ENCODE measurements at places on chromosomes 13 and 19.

DNA sequence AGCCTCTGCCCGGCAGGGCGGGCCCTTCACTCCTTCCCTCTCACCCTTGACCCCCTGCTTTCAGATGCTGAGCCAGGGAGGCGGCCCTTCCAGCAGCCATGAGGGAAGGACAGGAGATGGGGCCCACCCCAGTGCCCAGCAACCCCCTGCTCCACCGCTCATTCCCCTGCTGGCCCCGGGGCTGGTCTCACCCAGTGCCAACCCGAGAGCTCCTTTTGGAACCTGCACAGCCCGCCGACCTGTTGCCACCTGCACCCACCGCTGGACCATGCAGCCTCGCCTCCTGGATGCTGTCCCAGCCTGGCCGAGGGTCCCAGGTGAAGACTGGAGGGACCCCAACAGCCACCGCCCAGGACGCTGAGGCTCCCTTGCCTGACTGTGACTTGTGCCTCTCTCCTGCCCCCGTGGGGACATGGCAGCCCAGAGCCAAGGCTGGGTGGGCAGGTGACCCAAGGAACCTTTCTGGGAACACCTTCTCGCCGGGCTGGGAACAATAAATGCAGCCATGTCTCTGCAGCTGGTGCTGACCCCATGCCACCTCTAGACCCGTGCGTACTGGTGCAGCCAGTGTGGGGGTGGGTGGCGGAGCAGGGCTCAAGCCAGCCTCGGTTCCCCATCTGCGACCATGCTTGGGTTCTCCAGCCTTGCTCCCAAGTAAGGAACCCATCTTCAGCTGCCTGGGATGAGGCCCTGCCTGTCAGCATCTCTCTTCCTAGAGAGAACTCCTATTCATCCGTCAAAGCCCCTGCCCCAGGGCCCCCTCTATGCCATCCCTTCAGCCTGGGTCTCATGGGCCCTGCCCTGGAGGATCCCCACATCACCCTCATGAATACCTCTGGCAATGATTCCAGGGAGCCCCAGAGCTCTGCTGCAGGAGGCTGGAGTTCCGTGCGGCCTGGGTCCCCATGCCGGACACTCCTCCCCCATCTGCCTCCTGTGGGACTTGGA lies 3.7 kb downstream of the FAM174C start:
- H3K4me3 ChIP-seq = no peak overlapping the region
- H3K36me3 ChIP-seq = peaks cover 9% of the 10 kb centered on the region
- no peak overlapping the region for H3K27ac ChIP-seq
- peaks cover 14% of the 10 kb centered on the region for H3K27me3 ChIP-seq
- peaks cover 13% of the 10 kb centered on the region for H3K4me1 ChIP-seq
- DNase-seq = no peak

DNA sequence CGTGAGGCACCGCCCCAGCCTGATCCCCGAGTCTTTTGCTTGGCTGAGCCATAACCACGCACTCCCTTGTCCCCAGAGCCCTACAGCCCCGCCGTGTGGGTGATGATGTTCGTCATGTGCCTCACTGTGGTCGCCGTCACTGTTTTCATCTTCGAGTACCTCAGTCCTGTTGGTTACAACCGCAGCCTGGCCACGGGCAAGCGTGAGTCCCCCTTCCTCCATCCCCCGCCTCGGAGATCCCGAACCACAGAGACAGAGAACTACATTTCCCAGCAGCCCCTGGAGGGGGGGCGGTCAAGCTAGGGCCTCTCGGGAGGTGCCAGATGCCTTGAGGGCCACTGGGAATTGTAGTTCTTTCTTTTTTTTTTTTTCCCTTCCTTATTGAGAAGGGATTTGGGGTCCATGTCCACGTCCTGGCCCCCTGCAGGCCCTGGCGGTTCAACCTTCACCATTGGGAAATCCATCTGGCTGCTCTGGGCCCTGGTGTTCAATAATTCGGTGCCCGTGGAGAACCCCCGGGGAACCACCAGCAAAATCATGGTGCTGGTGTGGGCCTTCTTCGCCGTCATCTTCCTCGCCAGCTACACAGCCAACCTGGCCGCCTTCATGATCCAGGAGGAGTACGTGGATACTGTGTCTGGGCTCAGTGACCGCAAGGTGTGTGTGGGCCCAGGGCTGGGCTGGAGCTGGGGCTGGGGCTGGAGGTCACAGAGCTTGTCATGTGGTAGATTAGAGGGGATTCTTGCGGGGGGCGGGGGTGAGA lies 25.9 kb downstream of the GRIN2D start:
- peaks cover 9% of the 10 kb centered on the region for H3K27me3 ChIP-seq
- DNase-seq = peak; percentile 79
- peak overlapping the region; percentile 48 for H3K4me3 ChIP-seq

GRCh38 chr13:76723551-76724232 lies 162.5 kb downstream of the KCTD12 start:
- DNase-seq = no peak
- no peaks in the 10 kb centered on the region for H3K36me3 ChIP-seq
- H3K4me3 ChIP-seq = no peak overlapping the region

- H3K4me1 ChIP-seq = peaks cover 13% of the 10 kb centered on the region
- peak; percentile 60 for DNase-seq
- no peaks in the 10 kb centered on the region for H3K36me3 ChIP-seq
- no peak overlapping the region for H3K4me3 ChIP-seq
Measured at GRCh38 chr19:44689290-44690130, 9.4 kb upstream of the CEACAM16 start.

GRCh38 chr19:8336072-8336569 lies 6.9 kb downstream of the KANK3 start:
- H3K36me3 ChIP-seq = no peaks in the 10 kb centered on the region
- no peak overlapping the region for H3K4me3 ChIP-seq
- H3K27ac ChIP-seq = no peak overlapping the region
- no peak for DNase-seq
- H3K27me3 ChIP-seq = peaks cover 80% of the 10 kb centered on the region

GRCh38 chr19:34226036-34226435 lies 28.3 kb upstream of the GARRE1 start:
- H3K4me1 ChIP-seq = no peaks in the 10 kb centered on the region
- DNase-seq = no peak
- H3K4me3 ChIP-seq = no peak overlapping the region

DNA sequence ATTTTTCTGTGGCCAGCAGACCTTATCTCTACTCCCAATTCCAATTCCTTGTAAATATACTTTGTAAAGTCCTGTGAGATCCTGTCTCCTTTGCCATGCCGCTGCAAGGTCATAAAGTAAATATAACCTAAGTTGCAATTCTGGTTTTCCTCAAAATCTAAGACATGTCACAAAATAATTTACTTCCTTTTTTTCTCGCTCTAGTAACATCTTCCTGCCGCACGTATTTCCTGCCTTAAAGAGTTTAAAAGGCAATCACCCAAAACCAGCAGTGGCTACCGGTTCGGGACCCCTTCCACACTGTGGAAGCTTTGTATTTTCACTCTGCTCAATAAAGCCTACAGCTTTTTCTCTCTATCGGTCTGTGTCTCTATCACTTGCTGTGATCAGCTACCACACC lies 832.0 kb upstream of the SLITRK5 start:
- no peaks in the 10 kb centered on the region for H3K4me1 ChIP-seq
- no peak overlapping the region for H3K4me3 ChIP-seq
- no peak overlapping the region for H3K27ac ChIP-seq
- H3K36me3 ChIP-seq = no peaks in the 10 kb centered on the region
- no peaks in the 10 kb centered on the region for H3K27me3 ChIP-seq

- no peak for DNase-seq
- no peaks in the 10 kb centered on the region for H3K36me3 ChIP-seq
- H3K4me3 ChIP-seq = no peak within 1 kb of the TSS
- H3K27ac ChIP-seq = no peak within 1 kb of the TSS
- H3K4me1 ChIP-seq = no peaks in the 10 kb centered on the region
- H3K27me3 ChIP-seq = no peaks in the 10 kb centered on the region
Measured at GRCh38 chr19:53537521-53538377, at the start of gene ZNF331. Gene ZNF331 (plus strand): TSS chr19:53538145. CDS start chr19:53569377, 31,232 bp downstream.

DNA sequence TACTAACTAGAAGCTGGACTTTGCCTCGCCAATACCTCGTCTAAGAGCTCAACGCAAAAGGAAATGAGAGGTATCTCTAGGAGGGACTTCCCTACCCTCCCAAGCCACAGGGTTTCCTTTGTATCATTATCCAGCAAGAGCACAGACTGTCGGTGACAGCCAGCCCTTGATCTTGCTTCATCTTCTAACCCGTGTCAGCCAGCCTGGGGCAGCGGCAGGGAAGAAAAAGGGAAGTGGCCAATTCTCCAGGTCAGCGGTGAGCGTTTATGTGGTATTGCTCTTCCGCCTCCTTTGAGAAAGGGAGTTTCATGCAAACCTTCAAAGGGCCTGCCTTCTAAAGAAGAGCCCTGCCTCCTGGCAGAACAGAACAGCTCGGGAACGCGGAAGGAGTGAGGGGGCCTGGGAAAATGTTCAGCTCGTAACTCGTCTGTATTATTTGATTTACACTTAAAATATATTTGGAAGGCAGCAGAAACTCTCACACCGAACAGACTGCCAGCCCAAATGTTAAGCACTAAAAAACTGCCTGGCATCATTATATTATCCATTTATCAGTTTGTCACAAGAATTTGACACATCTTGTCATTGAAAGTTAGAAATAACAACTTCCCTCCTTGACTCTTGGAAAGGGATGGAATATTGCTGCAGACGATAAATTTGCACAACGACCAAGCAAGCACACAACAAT lies 41.8 kb downstream of the EFNB2 start:
- no peaks in the 10 kb centered on the region for H3K27me3 ChIP-seq
- no peak overlapping the region for H3K4me3 ChIP-seq
- DNase-seq = no peak
- no peaks in the 10 kb centered on the region for H3K4me1 ChIP-seq

Measured in MM.1S (cell line).